ENCODE measurements at places on chromosomes 3 and 15.
A peak's percentile ranks its signal among the peaks of the same experiment; 100 is the strongest.

DNA sequence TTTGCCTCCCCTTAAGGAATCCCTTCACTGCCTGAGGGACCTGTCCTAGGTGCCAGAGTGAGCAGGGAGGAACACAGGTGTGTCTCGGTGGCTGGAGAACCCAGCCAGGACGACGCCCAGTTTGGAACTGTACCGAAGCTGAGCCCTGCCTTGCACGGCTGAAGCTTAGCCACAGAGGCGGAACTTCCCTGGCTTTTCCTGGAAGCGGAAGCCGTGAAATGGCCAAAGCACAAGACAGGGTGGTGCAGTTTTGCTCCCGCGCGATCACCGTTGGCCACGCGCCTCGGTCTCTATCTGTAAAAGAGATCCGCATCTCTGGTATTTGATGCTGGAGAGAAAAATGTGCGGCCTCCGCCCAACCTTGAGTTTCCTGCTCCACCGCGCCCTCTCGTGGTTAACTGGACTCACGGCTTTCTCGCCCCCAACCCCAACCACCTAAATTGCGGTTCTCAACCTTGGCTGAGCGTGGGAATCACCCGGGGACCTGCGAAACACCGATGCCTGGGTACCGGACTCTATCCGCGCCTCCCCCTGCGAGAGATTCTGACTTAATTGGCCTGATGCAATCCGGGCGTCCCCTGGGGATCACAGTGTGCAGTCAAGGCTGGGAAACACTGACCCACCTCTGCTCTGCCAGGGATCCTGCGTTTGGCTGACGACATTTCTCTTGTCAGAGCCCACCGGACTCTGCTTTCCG lies 70.7 kb upstream of the ABHD2 start:
- peak; percentile 86 for DNase-seq

GRCh38 chr3:13791198-13792050 lies 88.4 kb downstream of the WNT7A start:
- no peak for DNase-seq

DNA sequence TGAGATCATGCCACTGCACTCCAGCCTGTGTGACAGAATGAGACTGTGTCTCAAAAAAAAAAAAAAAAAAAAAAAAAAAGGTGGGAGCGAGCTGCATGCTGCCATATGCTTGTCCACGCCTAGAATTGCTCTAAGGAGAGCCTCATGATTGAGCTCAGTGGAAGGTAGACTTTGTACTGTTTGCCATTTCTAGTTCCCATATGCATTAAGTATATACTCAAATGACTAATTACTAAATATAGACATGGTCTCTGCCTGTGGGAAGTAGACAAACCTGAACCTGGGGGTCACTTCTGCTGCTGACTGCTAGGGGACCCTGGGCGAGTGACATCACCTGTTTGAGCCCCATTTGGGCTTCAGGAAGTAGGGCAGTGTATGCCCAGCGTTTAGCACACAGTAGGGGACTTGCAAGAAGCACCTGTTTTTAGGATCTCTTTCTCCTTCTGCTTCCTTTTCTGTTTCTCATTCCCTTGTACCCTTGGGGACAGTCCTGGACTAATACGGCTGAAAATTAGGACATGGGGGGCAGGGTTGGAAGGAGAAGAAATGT lies 27.2 kb downstream of the PRKCD start:
- DNase-seq, result no peak

DNA sequence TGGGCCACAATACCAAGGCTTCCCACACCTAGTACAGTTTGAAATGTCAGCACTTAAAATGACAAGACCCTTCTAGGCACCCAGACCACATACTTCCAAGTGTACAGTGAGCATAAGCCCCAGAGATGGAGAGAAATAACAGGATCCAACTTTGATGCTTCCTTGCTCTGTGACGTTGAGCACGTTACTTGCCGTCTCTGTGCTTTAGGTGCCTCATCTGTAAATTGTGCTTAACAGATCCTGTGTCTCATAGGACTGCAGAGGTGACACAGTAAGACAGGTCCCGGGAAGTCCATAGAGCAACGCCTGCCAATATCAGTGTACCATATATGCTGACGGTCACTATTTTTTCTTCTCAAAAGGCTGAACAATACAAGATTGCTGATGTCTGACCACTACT lies 59.1 kb downstream of the LRIG1 start:
- no peak for DNase-seq

DNA sequence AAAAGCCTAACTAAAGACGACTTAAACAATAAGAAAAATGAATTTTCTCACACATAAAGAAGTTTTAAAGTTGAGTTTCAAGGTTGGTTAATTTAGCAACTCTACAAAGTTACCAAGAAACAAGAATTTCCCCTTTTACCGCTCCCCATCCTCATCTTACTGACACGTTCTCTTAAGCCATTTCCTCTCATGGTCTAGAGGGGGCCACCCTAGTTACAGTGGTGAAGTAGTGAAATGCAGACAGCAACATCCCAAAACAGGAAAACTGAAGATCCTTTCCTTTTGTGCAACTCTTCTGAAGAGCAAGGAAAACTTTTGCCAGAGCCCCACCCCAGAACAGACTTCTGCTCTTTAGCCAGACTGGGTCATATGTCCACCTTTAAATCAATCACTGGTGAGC lies 17.3 kb upstream of the SOX14 start:
- DNase-seq, result no peak

DNA sequence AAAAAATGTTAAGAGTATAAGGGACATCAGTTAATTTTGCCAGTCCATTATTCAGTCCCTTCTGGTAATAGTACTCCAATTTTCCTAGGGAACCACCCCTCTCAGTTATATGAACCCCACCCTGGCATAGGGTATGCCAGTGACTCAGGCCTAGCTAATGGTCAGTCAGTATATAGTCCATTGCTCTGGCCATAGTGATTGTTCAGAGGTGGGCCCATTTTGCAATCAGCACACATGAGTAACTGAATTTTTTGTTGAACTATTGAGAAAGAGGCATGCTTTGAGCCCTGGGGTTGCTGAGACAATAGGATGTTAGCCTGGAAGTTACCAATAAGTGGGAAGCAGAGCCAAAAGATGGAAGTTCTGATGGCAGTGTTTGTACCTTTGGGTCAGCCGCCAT lies 4.1 kb downstream of the LRCH3 start:
- no peak for DNase-seq
